ENCODE measurements at places on chromosomes 5 and 9.

DNA sequence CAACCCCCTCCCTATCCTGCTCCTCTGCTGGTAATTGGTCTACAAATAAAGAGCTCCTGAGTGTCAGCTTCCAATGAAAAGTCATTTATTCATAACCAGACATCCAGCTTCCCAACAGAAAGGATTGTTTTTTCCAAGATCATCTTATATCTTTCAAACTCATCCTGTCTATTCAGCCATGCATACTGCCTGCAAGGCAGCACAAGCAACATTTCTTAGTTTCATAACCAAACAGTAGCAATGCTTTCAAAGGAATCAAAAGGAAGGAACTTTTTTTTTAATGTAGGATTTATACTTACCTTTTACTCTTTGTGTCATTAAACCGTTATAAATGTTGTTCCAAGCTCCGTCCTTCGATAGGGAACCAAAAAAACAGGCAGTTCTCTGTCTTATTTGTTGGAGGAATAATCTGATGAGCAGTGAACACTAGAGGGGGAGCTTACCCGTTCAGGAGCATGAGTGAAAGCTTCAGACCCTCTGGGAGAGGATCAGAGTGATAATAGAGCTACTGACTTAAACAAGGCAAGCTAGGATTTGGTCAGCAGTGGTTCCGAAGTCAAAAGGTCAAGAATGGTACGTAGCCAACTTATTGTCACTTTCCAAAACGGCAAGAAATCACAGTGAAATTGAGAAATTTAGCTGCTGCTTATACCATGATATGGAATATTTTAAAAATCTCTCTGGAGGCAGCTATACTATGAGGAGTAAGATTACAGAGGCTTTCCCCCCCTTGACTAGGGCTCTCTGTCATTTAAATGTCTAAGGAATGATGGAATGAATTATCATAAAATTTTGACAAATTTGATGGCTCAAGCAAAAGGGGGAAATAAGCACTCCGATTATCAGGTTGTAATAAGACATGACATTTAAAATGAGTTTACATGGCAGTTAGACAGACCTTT, 892.9 kb downstream of the NR2F1-AS1 start:
- DNase-seq: no peak

DNA sequence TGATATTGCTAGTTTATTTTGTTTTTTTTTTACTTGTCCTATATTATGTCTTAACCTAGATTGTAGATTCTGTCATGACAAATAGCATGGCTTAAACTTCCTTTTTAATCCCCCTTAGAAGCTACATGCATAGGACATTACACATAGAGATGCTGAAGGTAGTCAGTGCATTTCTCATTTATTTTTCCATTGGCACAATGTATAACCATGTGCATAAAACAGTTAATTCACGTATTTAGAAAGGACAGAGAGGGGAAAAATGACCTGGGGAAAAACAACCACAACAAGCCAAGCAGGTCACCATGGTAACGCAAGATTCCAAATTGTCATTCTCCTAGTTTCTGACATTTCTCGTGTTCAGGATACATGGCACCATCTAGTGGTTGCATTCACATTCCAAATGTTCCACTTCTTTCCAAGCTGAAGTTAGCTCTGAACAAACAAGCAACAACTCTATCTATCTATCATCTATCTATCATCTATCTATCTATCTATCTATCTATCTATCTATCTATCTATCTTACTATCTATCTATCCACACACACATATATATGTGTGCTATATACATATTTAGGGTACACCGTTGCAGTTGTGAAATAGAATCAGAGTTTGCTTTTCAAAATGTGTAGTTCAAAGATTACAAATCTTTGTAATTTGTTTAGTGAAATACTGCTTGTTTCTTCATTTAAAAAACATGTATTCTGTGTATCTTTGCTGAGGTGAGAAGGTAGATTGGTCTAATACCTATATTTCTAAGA, 487.2 kb upstream of the ST8SIA4 start:
- DNase-seq: no peak

GRCh38 chr5:132744659-132745058, 2.6 kb upstream of the CCNI2 start:
- no peak for DNase-seq

GRCh38 chr9:98922721-98923435, 20.8 kb upstream of the COL15A1 start:
- DNase-seq: no peak

GRCh38 chr5:169290895-169291294, 10.0 kb downstream of the SLIT3 start:
- no peak for DNase-seq
